ENCODE measurements at places on chromosomes 1 and 21.

GRCh38 chr1:229231754-229232119 lies 39.2 kb upstream of the RAB4A start:
- DNase-seq, result no peak

DNA sequence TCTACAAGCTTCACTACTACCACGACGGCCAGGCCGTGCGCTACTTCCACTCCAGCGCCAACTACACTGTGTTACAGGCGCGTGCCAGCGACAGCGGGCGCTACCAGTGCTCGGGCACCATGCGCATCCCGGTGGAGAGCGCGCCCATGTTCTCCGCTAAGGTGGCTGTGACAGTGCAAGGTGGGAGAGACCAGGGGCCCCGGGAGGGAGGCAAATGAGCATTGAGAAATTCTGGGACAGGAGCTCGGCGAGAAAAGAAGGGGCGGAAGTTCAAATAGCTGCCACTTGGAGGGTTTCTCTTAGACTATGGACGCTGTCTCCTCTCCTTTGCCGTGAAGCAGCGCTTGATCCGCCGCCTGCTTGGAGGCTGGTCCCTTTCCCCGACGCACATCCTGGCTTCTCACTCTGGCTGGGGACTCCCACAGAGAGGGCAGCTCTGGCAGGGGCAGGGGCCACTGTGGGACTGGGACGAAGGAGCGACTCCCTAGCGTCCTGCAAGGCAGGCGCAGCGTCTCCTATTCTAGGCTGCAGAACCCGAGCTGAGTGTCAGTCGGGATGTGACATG lies 4.6 kb downstream of the FCRLB start:
- DNase-seq, result peak; percentile 38

DNA sequence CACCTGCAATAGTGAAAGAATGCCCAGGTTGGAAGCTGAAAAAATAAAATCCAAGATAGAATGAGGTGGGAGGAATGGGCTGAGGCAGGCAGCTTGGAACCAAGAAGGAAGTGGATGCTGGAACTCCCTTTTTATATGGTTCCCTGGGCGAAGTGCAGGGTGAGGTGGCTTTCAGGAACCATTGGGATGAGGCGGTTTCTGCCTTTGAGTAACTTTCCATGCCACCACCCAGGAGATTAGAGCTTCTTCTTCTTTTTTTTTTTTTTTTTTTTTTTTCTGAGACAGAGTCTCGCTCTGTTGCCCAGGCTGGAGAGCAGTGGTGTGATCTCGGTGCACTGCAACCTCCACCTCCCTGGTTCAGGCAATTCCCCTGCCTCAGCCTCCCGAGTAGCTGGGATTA lies 17.8 kb upstream of the MRPS6 start:
- no peak for DNase-seq

GRCh38 chr1:163315773-163316374 lies 5.9 kb upstream of the NUF2 start:
- DNase-seq, result peak; percentile 3

DNA sequence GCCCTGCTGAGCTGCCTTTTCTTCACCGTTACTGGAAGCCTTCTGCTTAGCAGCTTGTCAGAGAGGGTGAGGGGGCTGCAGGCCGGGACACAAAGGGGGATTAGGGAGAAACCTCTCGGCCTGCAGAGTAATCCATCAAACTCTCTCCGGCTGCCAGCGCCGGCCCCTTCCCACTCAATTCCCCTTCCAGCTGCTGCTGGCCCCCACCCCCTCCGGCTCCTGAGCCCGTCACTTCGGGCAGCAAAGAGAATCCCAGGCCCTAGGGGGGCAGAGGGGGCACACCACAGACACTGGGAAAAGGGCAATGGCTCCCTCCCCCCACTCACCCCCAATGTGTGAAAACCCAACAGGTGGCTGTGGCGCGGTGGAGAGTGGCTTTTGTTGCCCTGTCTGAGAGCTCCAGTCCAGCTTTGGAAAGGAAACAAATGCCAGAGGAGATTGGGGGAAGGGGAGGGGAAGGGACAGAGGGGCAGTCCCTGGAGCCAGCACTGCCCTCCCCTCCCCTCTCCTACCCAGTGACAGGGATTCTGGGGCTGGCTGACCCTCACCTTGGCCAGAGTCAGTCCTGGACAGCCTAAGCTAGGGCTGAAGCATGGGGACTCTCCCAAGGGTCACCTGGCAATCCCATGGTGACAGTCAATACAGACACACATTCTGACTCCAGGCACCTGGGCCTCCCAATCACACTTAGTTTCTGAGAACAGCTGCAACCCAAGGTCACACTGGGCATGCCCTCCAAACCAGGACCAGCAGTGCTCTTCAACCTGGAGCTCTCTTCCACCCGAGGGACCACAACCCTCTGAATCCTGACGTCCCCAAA lies 9.5 kb downstream of the SLC45A3 start:
- no peak for DNase-seq

DNA sequence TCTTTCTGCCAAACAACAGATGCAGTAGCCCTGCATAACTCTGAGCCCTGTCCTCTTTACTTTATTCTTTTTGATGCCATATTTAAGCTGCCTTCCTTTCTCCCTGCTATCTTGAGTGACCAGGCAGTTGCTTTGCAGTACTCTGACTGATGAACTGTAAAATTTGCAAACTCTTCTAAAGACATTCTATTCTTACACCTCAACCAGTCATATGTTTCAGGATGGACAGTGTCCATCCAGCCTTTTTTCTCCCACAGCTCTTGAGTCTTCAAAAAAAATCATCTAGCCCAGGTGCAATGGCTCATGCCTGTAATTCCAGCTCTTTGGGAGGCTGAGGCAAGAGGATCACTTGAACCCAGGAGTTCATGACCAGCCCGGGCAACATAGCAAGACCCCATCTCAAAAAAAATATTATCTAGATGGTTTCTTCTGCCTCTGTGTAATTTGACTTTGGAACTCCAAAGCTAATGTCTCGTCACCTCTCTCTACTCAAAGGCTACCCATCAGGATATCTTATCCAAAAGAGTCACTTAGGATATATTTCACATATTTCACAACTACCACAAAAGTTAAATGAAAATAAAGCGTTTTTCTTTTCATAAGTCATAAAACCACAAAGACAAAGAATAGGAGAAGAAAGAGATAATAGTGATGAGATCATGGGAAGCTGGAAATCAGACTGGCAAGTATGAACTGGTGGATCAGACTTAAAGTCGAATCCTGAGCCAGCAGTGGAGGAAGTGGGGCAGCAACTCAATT lies 54.6 kb upstream of the IPO9 start:
- no peak for DNase-seq

GRCh38 chr1:53938136-53938830 lies 7.2 kb downstream of the IFT25 start:
- no peak for DNase-seq

DNA sequence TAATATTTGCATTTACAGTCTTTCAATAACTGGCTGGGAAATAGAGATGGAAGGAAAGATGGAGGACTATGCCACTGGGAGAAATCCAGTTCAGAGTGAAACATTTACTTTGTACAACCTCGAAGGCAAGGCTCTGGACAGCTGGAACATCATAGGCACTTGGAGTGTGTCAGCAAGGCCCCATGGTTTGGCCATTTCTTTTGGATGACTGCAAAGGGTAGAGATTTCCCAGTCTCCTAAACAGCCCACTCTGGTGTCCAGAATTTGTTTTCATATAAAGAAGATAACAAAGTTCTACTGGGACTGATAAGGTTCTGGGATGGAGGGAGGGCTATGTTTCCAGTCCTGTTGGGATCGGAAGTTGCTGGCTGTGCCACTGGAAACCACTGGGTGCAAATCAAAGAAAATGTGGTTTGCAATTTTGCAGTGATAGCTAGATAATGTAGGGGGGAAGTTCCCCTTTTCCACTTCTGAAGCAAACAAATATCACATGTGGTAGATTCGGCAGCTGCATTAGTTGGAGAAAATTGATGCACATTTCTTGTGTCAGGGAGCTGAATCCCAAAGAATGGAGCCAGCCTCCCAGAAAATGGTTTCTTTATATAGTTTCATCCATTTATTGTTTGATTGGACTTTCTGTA lies 16.2 kb downstream of the KCND3 start:
- no peak for DNase-seq

GRCh38 chr1:194658090-194658439 lies 1471.7 kb upstream of the B3GALT2 start:
- no peak for DNase-seq

DNA sequence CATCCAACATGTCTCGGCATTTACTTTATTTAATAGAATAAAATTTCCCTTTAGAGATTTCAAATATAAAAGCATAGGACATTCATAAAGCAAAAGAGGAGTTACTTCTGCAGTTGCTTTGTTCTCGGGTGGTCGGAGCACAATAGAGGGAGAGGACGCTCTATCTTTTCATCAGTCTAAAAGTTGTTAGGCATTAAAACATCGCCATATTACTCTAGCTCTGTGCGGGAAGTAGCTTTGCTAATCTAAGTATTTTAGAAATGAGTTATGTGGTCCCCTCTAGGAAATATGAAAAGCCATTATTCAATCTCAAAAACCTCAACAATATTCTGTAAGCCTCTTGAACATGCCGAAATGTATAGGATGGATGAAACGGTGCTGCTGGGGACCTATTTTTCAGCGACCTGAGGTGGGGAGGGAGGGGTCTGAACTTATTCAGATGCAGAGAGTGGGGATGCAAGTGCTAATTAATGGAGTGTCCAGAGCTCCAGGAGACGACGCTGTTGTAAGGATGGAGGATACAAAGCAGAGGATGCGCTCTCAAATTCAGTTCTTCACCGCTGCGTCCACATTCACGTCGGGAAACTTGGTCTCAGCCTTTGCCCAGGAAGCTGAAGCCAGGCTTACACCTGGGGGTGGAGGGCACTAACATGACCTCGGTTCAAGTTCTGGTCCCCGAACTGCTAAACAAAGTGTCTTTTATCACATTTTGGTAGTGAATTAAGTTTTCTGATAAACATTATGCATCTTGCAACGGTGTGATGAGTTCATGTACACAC lies 6.3 kb downstream of the CDKN2C start:
- DNase-seq, result no peak

DNA sequence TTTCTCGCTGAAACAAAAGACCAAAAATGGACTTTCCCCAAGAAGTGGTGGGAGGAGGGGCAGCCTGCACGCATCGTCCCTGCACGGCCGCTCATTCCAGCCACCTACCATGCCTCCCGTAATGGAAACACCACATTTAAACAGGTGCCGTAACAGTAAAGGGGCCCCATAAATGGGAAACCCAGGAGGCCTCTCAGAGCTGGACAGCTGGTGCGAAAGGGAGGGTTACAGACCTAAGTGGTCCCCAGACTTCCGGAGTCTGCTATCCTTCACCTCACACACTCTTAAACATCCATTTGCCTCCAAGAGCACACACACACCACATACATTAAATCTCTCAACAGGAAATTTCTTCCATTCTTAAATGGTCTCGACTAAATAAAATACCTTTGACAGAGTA lies 120.7 kb upstream of the SOD1 start:
- DNase-seq, result no peak

DNA sequence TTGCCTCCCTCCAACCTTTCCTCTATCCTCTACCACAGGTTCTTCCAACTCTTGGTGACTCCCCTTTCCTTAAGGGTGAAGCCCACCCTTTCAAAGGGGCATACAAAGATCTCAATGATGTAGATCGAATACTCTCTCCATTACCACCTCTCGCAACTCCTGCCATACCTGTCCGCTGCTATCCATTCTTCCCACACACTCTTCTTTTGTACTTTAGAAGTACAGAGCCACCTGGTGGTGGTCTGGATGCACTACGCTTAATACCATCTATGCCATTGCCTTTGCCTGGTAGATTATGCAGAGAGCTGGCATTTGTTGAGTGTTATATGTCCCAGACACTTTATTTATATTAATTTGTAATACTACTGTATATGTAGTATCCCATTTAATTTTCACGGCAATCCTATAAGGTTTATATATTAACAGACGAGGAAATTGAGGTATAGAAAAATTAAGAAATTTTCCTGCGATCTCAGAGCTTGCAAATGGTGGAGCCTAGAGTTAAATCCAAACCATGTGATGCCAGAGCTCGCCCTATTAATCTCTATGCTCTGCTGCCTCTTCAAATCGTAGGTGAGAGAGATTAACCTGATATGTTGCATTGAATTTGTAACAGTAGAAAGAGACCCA lies 22.9 kb downstream of the TSHB start:
- DNase-seq, result no peak

GRCh38 chr21:37294679-37295078 lies 27.5 kb upstream of the VPS26C start:
- no peak for DNase-seq

DNA sequence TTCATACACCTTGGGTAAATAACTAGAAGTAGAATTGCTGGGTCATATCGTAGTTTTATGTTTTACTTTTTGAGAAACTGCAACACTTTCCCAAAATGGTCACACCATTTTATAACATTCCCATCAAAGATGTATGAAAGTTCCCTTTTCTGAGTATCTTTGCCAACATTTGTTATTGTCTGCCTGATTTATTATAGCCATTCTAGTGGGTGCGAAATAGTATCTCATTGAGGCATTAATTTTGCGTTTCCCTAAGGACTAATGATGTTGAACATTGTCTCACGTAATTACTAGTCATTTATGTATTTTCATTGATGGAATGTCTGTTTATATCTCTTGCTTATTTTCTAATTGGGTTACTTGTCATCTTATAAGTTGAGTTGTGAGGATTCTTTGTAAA lies 3.4 kb downstream of the PRKAA2 start:
- DNase-seq, result no peak

GRCh38 chr1:116834595-116834994 lies 75.1 kb upstream of the PTGFRN start:
- DNase-seq, result no peak

GRCh38 chr1:168135116-168135920 lies 1.4 kb downstream of the GPR161 start:
- DNase-seq, result no peak

GRCh38 chr21:14600569-14601297 lies 54.6 kb upstream of the SAMSN1 start:
- DNase-seq, result no peak

GRCh38 chr1:236030534-236030933 lies 34.4 kb downstream of the NID1 start:
- DNase-seq, result no peak

DNA sequence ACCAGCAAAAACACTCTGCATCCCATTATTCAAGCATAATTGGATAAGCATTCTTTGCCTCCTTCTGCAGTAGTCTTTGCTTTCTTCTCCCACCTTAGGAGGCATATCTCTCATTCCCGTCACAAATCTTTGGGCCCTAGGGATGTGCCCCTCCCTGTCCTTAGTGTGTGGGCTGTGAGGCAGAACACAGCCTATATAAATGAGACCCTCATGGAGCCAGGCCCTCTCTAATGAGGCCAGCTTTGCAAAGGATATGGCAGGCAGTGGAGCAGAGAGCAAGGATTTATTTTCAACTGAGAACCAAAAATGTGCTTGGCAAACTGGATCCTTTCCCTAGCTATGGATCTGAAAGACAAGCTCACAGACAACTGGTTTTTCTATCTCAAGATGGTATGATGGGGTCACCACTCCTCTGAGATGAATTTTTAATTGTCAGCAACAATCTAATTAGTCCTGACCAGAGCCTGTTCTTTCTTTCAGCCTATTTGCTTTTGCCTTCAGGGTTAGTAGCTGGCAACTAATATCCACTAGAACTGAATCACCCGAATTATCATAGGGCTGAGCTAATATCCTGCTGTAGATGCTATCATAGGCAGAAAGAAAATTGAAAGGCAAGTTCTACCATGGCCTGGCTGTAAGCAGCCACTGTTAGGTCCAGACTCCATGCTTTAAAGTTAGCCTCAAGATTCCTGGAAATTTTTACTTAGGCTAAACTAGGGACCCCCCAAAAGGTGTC lies 134.2 kb downstream of the SYT2 start:
- no peak for DNase-seq
